Stimulated activated CD8-positive, alpha-beta memory T cell treated with anti-CD3 and anti-CD28 coated beads, Interleukin-2, amount 100 ng/mL, for 48 hours (primary cell): ENCODE measurements at places on chromosomes 6 and 20.

DNA sequence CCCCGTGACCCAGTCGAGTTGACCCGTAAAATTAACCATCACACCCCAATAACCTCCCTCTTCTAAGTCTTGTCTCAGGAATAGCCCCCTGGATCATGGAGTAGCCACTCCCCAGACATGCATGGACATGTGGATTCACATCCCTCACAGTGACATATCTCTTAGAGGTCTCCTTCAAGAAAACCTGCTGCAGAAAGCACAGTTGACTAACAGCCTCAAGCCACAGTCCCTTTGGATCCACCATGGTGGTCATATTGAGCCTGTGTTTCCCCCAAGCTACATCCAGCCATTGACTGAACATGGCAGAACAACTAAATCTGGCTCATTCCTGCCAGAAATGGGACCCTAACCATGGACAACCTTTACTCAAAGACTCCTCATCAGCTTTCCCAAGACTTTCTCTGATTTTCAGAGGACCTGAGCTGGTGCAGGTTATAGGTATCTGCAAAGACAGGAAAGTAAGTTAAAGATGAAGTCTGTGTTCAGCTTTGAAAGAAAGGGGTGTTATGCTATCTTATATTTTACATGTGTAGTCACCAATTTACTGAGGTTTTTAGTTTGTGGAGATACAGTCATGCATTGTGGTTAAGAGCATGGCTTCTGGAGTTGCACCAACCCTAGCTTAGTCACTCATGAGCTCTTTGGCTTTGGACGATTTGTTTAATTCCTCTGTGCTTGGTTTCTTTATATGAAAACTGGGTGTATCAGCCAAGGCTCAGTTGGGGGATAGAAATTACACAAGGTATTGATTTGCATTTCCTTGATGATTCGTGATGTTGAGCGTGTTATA is 219.1 kb downstream of the MYLK4 start:
- DNase-seq = no peak

- DNase-seq = no peak
These were observed 19.3 kb upstream of the COX7A2 start for GRCh38 chr6:75262716-75263400.

DNA sequence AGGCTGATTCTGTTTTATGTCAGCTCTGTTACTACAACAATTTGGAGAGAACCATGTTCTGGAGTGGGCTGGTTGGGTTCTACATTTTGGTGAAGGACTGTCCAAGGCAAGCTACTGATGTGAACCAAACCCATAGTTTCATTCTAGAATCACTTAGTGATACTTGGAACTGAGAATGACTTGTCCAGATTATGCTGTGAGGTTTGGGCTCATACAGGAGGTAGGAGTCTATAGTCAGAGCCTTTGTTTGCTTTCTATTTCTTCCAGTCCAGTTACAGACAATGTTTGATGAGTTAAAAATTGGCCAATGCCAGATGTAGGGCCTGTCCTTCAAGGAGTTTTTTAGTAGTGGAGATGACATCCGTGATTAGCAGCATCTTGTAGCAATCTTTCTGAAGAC is 97.9 kb downstream of the LRRC1 start:
- DNase-seq = no peak

DNA sequence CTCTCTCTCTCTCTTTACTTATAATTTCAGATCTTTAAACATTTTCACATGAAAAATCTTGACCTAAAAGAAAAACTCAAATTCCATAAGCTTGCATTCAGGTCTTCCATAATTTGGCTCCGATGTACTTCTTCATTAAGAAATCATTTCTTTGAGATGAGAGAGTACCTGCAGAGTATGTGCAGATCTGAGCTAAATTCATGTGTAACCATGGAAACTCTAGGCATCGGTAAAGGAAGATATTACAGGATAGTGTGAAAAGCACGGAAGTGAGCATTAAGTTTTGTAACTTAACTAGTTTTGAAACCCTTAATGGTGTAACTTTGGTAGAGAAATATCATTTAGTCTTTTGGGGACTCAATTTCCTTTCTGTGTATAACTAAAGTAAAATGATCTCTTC is 295.9 kb upstream of the SOX4 start:
- no peak for DNase-seq

DNA sequence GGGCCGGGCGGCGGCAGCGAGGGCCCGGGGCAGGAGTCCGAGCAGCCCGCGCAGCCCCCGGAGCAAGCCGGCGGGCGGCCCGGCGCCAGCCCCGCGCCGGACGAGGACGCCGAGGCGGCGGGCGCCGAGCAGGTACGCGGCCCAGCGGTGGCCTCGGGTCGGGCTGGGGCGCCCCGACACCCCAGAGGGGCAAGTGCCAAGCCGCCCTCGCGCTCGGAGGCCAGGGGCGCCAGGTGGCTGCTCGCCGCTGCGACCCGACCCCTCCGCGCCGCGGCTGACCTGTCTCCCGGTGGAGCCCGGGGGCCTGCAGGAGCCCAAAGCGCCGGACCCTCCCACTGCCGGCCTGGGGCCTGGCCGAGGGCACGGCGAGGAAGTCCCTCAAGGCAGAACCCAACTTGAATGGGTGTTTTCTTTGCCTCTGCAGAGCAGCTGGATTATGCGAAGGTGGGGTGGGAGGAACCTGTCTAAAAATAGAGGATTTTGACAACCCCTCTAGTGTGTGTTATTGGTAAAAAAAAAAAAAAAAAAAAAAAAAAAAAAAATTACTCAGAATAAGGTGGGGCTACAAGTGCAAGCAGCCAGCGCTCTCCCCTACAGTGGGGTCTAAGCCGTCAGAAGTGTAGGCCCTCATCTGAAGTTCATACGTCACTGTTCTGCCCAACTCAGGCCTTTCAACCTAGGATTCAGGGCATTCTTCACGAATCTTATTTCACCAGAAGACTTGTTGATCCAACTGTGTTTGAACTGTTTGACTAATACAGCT is 609 bp downstream of the OGFRL1 start:
- peak; percentile 9 for DNase-seq

DNA sequence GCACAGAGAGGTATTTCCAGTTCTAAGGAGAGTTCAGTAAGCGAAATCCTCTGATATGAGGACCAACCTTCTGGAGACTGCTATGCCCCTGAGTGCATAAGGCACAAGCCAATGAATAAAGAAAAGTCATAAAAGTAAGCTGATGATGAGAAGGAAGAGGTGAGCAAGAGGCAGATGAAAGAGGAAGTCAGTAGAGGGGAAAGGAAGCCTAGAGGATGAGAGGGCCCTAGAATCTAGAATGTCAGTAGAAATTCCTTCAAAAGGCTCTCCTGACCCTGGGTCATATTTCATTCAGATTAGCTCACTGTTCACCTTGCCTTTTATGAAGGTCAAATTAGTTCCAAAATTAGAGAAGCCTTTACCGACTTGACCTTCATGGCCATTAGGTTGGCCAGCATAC is 209.2 kb downstream of the CD83 start:
- no peak for DNase-seq

DNA sequence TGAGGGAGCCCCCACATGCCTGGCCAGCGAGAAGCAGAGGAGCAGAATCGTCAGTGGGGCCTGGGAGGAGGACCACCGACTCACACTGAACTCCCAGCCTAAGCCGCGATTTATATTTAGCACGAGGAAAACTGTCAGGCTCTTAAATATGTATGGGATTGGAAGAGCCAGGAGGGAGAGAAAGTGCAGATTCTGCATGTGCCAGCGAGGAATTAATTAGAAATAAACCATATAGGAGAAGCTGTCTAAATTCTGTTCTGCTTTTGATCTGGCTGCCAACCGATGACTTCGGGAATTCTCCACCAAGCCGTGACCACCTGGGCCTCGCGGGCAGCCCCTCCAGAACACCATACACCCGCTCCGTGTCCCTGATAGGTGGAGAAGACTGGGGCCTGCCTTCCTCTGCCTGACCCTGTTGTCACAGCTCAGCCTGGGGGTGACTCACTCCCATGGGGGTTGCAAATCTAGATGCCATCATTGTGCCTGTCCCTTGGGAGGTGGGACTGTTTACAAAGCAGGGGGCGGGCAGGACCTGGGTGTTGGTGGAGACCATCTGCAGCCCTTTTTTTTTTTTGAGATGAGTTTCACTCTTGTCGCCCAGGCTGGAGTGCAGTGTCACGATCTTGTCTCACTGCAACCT is 91.1 kb upstream of the PMEPA1 start:
- DNase-seq = no peak

DNA sequence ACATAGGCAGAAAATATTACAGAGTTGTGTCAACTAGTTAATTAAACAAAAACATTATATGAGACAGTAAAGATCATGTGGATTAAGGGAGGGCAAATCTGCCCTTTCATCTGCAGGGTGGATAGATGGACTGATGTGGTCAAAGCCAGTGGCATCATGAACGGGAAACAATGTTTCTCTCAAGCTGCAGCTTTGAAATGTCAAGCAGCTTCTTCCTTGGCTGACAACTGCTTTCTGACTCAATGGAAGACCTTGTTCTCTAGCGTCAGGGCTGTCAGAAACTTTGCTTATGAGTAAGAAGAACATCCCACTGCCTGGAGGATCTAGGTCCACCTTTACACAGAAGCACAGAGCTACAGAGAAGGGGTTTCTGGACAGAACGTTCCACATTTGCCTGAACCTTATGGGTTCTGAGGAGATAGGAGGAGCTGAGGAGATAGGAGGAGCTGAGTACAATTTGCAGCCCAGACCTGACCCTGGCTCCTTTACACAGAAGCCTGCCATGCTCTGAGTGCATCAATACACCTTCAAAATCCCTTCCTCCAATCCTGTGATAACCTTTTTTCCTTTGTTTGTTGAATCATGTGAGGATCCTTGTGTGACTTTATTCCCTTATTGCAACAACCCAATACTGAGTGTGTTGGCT is 6.1 kb downstream of the CST5 start:
- DNase-seq = no peak

DNA sequence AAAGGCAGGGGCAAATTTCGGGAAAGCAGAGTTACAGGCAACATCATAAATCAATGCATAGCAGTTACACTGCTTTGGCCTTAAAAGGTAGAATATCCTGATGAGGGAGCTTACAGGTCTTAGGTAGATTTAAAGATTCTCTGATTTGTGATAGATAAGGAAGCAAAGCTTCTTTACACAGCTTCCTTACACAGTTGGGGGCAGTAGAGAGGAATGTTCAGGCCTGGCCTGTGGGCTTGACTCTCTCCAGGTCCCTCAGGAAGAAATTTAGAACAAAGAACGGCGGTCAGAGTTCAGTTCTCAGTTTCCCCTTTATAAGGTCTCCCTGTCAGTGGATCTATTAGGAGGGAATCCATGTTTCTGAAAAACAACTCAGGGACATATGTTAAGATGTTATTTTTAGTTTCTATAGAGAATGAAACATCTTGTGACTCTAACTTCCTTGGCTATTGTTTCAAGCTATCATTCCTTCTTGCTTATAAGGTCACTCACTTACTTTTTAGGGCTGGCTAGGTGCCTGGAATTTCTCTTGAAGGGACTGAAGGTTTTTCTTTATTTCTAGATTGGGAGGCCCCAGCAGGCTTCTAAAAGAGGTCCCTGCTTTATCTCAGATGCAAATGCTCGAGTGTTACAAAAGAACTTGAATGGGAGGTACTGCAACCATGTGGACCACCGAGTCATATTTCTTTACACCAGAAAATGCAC is 11.8 kb downstream of the HLA-B start:
- no peak for DNase-seq

GRCh38 chr6:97775012-97775411 is 492.0 kb upstream of the MMS22L start:
- no peak for DNase-seq

GRCh38 chr6:72984981-72985665 is 240.2 kb downstream of the KHDC1L start:
- no peak for DNase-seq

DNA sequence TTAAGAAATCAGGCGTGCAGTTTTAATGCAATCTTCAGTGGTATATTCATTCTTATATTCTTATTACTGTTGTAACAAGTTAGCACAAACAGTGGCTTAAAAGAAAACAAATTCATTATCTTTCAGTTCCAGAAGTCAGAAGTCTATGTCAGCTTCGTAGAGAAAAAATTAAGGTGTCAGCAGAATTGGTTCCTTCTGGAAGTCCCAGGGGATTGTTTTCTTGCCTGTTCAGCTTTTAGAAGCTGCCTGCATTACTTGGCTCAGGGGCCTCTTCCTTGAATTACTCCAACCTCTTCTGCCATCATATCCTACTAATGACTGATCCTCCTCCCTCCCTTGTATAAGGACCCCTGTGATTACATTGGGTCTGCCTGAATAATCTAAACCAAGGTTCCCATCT is 243.9 kb downstream of the ZNF217 start:
- DNase-seq = no peak

DNA sequence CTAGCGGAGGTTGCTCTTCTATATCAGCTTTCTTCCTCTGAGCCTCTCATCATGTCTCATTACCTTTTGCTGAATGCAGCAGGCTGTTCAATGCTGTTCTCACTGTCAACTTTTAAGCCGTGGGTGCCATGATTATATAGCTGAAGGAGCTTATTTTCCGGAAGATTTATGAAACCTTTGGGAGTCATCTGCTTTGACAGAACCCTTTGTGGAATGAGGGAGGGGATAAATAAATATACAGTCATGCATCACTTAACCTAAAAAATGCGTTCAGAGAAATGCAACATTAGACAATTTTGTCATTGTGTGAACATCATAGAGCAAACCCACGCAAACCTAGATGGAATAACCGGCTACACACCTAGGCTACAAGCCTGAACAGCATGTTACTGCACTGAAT is 102.2 kb upstream of the AKAP12 start:
- DNase-seq = no peak

- no peak for DNase-seq
These were observed 135.6 kb upstream of the PTPRK start for GRCh38 chr6:128655978-128656498.
